ENCODE measurements at places on chromosomes 3 and 15.

- DNase-seq: no peak
Measured at GRCh38 chr3:139109271-139109670, 64.6 kb upstream of the PRR23C start.

DNA sequence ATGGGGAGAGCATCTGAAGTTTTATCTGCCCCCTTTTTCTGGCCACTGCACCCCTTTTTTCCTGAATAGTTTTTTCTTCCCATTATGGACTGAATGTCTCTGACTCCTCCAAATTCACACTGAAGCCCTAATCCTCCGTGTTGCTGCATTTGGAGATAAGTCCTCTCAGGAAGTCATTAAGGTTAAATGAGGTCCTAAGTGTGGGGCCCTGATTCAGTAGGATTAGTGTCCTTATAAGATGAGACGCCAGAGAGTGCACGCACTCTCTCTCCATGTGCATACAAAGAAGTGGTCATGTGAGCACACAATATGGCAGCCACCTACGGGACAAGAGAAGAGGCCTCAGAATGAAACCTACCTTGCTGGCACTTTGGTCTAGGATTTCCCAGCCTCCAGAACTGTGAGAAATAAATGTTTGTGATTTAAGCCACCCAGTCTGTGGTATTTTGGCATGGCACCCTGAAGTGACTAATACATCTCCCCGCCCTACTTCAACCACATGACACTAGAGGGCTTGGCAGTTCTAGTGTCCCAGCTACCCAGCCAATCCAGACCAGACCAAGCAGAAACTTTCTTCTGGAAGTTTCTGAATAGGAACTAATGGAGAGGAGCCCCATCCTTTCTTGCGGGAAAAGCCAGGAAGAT is 191.3 kb downstream of the PDE8A start:
- no peak for DNase-seq

DNA sequence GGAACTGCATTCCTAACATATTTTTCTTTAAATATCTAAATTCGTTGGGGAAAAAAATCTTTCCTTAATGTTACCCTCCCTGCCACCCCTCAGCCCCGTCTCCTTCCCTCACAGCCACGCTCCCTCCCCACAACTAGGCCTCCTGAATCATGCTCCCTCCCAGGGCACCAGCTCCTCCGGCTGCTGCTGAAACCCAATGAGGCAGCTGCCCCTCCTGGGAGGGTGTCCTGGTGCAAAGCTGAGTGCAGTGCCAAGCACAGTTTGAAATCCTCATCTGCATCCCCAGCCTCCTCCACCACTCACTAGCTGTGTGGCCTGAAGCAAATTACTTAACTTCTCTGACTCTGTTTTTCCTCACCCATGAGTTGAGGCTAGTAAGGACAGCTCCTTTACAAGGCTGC is 2.7 kb upstream of the NR2E3 start:
- DNase-seq: no peak

DNA sequence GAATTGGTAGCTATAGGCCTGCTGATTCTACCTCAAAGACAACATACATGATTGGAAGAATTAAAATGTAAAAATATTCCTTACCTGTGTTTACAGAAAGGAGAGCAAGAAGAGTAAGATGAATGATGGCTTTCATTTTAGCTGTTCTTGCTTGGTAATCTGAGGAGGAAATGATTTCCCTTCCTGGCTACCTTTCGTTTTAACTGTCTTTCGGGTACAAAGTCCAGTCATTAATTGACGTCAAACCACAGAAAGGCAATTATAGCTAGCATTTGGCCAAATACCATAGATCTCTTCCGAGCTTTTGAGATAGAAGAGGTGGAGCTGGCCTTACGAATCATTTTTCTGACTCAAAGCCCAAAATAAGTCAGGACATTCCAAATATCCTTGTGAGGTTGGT is at the start of gene MUC13:
MUC13 (minus strand) TSS at position 175 of the 400 bp plus-strand sequence; CDS start at position 136, 39 bp downstream.
- DNase-seq: no peak

DNA sequence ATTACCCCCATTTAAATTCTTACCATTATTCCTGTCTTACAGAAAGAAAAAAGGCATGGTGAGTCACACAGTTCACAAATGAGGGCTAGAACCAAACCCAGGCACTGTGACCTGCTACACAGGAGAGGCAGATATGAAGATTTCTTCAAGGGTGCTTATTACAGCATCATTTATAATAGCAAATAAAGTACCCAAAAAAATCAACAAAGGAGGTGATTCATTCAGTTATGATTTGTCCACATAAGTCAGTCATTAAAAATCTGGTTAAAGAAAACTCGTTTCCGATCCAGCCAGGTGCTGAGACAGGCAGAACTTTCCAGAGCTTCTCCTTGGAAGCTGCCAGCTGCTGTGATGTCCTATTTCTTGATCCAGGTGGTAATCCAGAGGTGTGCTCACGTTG is 7.5 kb upstream of the LOXL1 start:
- no peak for DNase-seq

GRCh38 chr3:73955494-73956070 is 330.8 kb upstream of the PDZRN3 start:
- DNase-seq: no peak

DNA sequence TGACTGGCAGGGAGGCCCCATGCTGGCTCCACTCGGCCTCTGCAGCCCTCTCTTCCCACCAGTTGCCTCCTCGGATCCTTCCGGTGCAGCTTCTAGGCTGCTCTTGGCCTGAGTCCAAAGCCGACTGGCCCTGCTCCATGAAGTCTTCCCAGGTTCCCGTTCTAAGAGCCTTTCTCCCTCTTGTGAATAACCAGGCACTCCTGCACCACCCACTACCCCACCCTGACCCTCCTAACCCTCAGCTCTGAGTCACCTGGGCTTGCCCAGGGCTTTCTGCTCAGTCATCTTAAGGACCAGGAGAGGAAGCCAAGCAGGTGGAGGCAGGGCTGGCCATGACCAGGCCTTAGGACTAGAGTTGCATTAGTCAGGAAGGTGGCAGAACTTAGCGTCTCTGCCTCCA is 28.1 kb upstream of the CNBP start:
- no peak for DNase-seq

- no peak for DNase-seq
Measured at GRCh38 chr15:93894438-93895036, 336.8 kb upstream of the MCTP2 start.
